Activated naive CD4-positive, alpha-beta T cell treated with anti-CD3 and anti-CD28 coated beads, Interleukin-2, amount 10 ng/mL, durations not matched to agents 7 days and 5 days (primary cell): ENCODE measurements at places on chromosomes 11 and 22.

- H3K27ac ChIP-seq = no peak overlapping the region
- no peak overlapping the region for H3K4me3 ChIP-seq
- H3K4me1 ChIP-seq = peaks cover 20% of the 10 kb centered on the region
- DNase-seq = no peak
- peaks cover 60% of the 10 kb centered on the region for H3K36me3 ChIP-seq
These were observed 50.0 kb upstream of the CCDC89 start for GRCh38 chr11:85735876-85736460.

- H3K27ac ChIP-seq = no peak overlapping the region
- DNase-seq = no peak
- no peaks in the 10 kb centered on the region for H3K27me3 ChIP-seq
These were observed 28.9 kb downstream of the MICAL2 start for GRCh38 chr11:12139144-12139881.

GRCh38 chr11:30016588-30017363 lies at the start of gene KCNA4:
Gene KCNA4 (minus strand): TSS chr11:30017030. CDS start chr11:30012678, 4,352 bp downstream.
- no peaks in the 10 kb centered on the region for H3K4me1 ChIP-seq
- H3K4me3 ChIP-seq = no peak within 1 kb of the TSS
- no peak for DNase-seq
- H3K36me3 ChIP-seq = no peaks in the 10 kb centered on the region
- no peaks in the 10 kb centered on the region for H3K27me3 ChIP-seq

DNA sequence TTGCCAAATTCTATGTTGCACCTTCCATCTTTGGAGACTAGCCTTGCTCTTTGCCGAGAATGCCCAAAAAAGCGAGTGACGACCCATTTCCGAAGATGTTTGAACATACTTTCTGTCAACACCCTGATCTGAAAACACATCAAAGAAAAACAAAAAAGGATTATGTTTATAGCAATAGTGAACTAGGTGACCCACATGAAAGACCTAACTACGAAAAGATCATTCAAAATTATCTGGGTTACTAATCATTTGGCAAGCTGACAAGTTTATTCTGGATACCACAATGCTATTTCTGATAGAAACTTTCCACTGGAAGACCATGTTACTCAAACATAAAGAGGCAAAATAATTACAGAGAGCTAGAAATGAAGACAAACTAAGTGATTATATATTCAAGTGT lies 27.0 kb downstream of the KCNJ1 start:
- peaks cover 12% of the 10 kb centered on the region for H3K36me3 ChIP-seq
- H3K27ac ChIP-seq = no peak overlapping the region
- peaks cover 71% of the 10 kb centered on the region for H3K4me1 ChIP-seq
- H3K4me3 ChIP-seq = no peak overlapping the region

GRCh38 chr11:5192738-5193137 lies 7.7 kb downstream of the OR51V1 start:
- H3K36me3 ChIP-seq = no peaks in the 10 kb centered on the region
- H3K4me3 ChIP-seq = no peak overlapping the region

- no peak overlapping the region for H3K27ac ChIP-seq
- no peak overlapping the region for H3K4me3 ChIP-seq
- no peaks in the 10 kb centered on the region for H3K4me1 ChIP-seq
These were observed 34.7 kb upstream of the CLNS1A start for GRCh38 chr11:77672264-77672663.

- H3K4me3 ChIP-seq = no peak overlapping the region
- no peak for DNase-seq
- H3K4me1 ChIP-seq = no peaks in the 10 kb centered on the region
- H3K36me3 ChIP-seq = peaks cover 15% of the 10 kb centered on the region
- H3K27ac ChIP-seq = no peak overlapping the region
These were observed 47.8 kb downstream of the C2CD3 start for GRCh38 chr11:74123008-74123448.

DNA sequence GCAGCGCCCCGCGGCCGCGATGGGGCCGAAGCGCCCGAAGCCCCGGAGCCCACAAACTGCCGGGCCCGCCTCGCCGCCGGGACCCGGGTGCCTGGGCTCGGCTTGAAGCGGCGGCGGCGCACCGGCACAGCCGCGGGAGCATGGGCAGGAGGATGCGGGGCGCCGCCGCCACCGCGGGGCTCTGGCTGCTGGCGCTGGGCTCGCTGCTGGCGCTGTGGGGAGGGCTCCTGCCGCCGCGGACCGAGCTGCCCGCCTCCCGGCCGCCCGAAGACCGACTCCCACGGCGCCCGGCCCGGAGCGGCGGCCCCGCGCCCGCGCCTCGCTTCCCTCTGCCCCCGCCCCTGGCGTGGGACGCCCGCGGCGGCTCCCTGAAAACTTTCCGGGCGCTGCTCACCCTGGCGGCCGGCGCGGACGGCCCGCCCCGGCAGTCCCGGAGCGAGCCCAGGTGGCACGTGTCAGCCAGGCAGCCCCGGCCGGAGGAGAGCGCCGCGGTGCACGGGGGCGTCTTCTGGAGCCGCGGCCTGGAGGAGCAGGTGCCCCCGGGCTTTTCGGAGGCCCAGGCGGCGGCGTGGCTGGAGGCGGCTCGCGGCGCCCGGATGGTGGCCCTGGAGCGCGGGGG lies 346 bp downstream of the FJX1 start:
- DNase-seq = peak; percentile 36
- no peak overlapping the region for H3K27ac ChIP-seq
- H3K4me1 ChIP-seq = peaks cover 13% of the 10 kb centered on the region
- no peak overlapping the region for H3K4me3 ChIP-seq

- H3K27ac ChIP-seq = peak overlapping the region; percentile 43
- H3K4me1 ChIP-seq = peaks cover 13% of the 10 kb centered on the region
- peaks cover 15% of the 10 kb centered on the region for H3K36me3 ChIP-seq
These were observed 727 bp upstream of the SCARF2 start for GRCh38 chr22:20438427-20438677.

- no peaks in the 10 kb centered on the region for H3K4me1 ChIP-seq
- H3K36me3 ChIP-seq = no peaks in the 10 kb centered on the region
- no peak overlapping the region for H3K4me3 ChIP-seq
- no peak overlapping the region for H3K27ac ChIP-seq
These were observed 28.2 kb downstream of the ST3GAL4 start for GRCh38 chr11:126383339-126384335.

DNA sequence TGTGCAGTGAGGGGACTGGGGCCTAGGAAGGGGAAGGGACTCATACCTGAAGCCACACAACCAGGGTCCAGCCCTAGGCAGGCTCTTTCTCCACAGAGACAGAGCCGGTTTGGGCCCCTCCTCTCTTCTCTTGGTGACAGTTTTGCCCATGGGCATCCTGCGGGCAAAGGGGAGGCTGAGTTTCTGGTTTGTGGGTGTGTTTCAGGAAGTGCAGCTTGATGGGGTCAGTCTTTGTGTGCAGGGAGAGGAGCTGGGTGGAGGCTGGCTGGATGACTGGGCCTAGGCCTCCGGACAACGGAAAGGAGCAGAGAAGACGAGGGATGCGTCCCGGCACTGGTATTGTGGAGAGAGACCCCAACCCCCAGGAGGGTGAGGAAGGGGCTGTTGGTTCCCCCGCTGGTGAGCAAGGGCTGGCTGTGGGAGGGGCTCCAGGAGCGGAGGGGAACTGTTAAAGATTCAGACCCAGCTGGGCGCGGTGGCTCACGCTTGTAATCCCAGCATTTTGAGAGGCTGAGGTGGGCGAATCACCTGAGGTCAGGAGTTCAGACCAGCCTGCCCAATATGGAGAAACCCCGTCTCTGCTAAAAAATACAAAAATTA lies 23.4 kb upstream of the CELSR1 start:
- H3K27me3 ChIP-seq = peaks cover 30% of the 10 kb centered on the region
- H3K4me3 ChIP-seq = no peak overlapping the region
- H3K36me3 ChIP-seq = no peaks in the 10 kb centered on the region
- DNase-seq = no peak

GRCh38 chr11:8314916-8315315 lies 51.2 kb upstream of the LMO1 start:
- H3K4me1 ChIP-seq = no peaks in the 10 kb centered on the region
- H3K36me3 ChIP-seq = no peaks in the 10 kb centered on the region
- H3K27ac ChIP-seq = no peak overlapping the region

GRCh38 chr11:79960461-79960860 lies 519.6 kb upstream of the TENM4 start:
- DNase-seq = no peak
- H3K4me3 ChIP-seq = no peak overlapping the region
- H3K4me1 ChIP-seq = no peaks in the 10 kb centered on the region

DNA sequence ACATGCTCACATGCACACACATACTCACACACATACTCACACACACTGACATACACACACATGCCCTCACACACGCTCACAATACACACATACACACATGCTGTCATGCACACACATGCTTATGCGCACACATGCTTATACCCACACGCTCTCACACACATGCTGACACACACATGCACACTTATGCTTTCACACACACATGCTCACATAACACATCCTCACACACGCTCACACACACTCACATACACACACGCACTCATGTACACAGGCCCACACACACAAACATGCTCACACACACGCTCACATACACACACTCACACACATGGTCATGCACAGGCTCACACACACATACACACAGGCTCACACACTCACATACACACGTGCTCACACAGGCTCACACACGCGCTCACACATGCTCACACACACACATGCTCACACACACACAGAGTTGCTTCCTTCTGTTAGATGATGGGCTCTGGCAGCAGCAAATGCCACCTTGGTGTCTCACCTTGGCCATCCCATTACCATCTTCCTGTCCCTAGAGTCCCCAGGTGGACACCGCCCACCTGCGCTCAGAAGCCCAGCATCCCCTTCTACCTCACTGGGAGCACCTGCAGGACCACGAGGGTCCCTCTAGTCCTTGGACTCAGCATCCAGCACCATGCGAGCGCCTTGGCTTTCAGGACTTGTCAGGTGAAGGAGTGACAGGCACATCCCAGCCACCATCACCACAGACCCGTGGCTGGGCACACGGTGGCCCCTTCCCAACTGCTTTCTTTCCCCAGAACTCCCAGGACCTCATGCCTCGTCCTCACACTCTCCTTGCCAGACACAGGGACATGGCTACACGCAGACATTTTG lies 44.9 kb upstream of the CCND1 start:
- H3K27me3 ChIP-seq = peaks cover 3% of the 10 kb centered on the region
- DNase-seq = no peak
- no peaks in the 10 kb centered on the region for H3K36me3 ChIP-seq
- H3K27ac ChIP-seq = no peak overlapping the region
- H3K4me3 ChIP-seq = no peak overlapping the region

- peaks cover 40% of the 10 kb centered on the region for H3K27me3 ChIP-seq
- no peaks in the 10 kb centered on the region for H3K36me3 ChIP-seq
- DNase-seq = no peak
- H3K4me3 ChIP-seq = no peak overlapping the region
- no peak overlapping the region for H3K27ac ChIP-seq
- H3K4me1 ChIP-seq = no peaks in the 10 kb centered on the region
These were observed 72.7 kb downstream of the IGLL5 start for GRCh38 chr22:22960307-22960706.

GRCh38 chr11:59259867-59260475 lies 47.2 kb upstream of the MPEG1 start:
- no peak for DNase-seq
- H3K4me3 ChIP-seq = no peak overlapping the region
- H3K4me1 ChIP-seq = no peaks in the 10 kb centered on the region
- H3K27ac ChIP-seq = no peak overlapping the region
- peaks cover 12% of the 10 kb centered on the region for H3K27me3 ChIP-seq

GRCh38 chr22:42484506-42484905 lies 35.1 kb downstream of the RRP7A start:
- no peak overlapping the region for H3K27ac ChIP-seq
- no peaks in the 10 kb centered on the region for H3K36me3 ChIP-seq
- DNase-seq = no peak
- peaks cover 50% of the 10 kb centered on the region for H3K27me3 ChIP-seq
- peaks cover 2% of the 10 kb centered on the region for H3K4me1 ChIP-seq

GRCh38 chr11:289712-290620 lies 1.0 kb downstream of the PGGHG start:
- peak overlapping the region; percentile 76 for H3K4me3 ChIP-seq
- peak; percentile 24 for DNase-seq
- peak overlapping the region; percentile 89 for H3K27ac ChIP-seq
- peaks cover 53% of the 10 kb centered on the region for H3K4me1 ChIP-seq

GRCh38 chr11:33147559-33147958 lies 13.7 kb downstream of the CSTF3 start:
- H3K4me3 ChIP-seq = no peak overlapping the region
- H3K36me3 ChIP-seq = peaks cover 15% of the 10 kb centered on the region
- H3K4me1 ChIP-seq = peaks cover 5% of the 10 kb centered on the region
- H3K27ac ChIP-seq = no peak overlapping the region
- DNase-seq = no peak
- no peaks in the 10 kb centered on the region for H3K27me3 ChIP-seq

DNA sequence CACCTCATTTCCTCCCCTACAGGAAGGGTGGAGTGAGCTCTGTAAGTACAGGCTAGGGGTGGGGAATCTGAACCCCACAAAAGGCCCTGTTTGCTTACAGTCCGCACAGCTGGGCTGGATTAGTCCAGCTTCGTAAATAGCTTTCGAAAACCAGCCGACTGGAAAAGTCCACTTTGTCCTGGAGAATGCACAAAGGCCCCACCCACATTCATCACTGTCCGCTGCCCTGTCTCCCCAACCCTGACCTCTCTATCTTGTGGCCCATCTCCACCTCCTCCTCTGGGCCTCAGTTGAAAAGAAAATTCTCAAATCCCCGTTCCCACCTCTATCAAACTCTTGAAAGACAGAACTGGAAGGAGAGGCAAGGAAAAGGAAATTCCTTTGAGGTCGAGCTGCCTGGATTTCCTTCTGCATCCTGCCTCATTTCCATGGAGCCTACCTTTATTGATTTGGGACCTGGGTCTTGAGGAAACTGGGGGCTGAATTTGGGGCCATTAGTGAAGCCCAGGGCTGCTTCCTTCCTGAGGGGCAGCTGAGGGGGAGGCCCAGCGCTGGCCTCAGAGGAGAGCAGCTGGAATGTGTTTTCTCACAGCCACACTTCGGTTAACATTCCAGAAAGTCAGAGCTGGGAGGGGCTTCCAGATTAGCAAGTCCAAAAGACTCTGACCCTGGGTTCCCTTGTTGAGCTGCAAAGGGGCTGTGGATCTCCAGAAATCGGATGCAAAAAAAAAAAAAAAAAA lies 147.6 kb downstream of the FBXO7 start:
- no peaks in the 10 kb centered on the region for H3K36me3 ChIP-seq
- H3K4me3 ChIP-seq = no peak overlapping the region
- H3K27me3 ChIP-seq = peaks cover under 1% of the 10 kb centered on the region
- no peak for DNase-seq
- no peak overlapping the region for H3K27ac ChIP-seq
